ENCODE measurements at places on chromosomes 7 and 10.

DNA sequence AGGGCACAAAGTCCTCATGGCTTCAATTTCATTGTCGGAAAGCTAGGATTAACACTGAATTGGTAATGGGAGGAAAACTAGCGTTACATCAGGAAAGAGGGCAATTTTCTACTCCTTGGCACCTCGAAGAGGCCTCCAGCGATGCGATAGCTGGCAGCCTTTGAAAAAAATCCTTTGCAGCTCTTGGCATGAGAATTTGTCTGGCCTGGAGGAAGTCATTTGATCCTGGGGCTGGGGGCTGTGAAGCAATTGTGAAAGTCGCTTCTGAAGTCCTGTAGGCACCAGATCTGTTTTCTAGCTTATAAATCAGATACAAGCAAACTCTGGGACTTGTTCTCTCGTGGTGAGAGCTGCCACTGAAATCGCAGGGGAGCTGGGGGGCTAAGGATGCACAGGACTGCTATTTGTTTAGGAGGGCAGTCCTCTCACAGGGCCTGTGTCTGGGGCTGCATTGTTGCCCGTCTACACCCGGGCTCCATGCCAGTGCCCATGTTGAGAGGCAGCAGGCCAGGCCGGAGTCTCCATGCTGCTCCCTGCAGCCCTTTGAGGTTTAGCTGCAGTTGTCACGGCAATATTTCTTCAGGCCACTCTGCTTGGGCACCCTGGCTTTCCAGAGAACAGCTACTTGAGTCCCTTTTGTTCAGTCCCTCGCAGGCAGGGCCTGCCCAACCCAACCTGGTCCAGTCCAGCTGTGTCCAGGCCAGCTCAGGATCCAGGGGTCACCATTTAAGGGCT lies 206.8 kb upstream of the LYZL1 start:
- DNase-seq, result peak; percentile 27

DNA sequence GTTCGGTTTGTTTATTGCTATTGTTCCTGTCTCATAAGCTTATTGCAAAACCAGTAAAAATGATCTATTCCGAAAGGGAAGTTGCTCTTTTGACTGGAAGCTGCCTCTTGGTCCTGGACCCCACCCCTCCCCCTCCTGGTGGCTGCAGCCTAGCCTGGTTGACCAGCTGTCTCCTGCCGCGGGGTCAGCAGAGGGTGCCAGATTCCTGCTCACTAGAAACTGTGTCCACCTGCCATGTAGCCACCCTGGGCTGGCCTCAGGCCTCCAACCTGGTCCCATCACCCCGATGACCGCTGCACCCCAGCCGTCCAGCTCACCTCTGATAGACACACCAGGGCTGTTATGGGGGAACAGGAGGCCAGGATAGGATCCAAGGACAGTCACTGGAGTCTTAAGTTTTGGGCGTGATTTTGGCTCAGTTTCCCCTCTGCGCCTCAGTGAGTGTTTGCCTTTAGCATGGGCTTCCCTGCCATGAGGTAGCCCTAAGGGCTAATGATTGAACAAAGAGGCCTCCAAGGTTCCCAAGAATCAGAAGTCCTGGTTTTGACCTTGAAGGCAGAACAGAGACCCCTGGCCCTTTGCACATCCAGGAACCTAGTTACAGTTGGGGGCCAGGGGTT lies 32.9 kb upstream of the SLF2 start:
- no peak for DNase-seq

DNA sequence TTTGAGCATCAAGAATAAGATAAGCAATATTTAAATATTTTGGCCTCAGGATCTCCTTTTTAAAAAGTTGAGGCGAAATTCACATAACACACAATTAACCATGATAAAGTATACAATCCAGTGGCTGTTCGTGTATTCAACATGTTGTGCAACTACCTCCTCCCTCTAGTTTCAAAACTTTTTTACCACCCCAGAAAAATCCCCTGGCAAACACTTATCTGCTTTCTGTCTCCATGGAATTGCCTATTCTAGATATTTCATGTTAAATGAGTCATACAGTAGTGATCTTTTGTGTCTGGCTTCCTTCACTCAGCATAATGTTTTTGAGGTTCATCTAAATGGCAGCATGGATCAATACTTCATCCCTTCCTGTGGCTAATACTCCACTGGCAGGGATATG lies 31.8 kb upstream of the IL15RA start:
- DNase-seq, result no peak

- DNase-seq, result no peak
Observed at GRCh38 chr10:530717-531116, 158.8 kb downstream of the DIP2C start.

DNA sequence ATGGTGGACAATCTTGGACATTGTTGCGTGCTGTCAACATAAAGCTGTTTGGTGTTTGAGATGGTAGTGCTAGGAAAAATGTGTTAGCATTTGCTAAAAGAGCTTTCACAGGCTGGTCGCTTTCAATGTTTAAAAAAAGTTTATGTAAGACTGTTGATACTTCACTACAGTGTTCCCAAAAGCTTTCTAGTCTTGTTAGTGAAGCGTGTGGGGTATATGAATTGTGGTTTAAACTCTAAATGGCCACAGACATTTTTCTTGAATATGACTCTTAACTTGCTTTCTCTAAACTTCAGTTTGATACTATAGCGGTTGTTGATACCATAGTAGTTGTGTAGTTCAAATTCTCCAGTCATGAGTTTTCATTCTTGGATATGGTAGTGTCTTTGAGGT lies 44.9 kb downstream of the MCU start:
- no peak for DNase-seq

- no peak for DNase-seq
Observed at GRCh38 chr7:47885309-47885986, 62.8 kb downstream of the PKD1L1 start.

DNA sequence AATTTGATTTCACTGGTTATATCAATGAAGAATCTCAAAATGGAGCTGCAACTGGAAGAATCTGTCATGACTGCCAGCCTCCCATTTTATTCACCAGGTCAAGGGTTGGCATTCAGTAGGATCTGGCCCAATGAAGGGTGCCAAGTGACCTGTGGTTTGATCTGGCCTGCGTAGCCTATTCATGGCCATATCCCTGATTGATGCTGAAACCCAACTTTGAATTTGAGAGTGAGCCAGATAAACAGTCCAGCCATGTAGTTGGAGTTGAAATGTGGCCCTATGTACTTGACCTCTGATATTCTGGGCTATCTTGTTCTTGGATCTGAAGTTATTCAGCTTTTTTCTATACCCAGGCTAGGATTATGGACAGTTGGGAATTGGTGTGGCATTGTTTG lies 1.5 kb downstream of the MKLN1 start:
- DNase-seq, result no peak
